ENCODE measurements at places on chromosomes 12 and 14.

DNA sequence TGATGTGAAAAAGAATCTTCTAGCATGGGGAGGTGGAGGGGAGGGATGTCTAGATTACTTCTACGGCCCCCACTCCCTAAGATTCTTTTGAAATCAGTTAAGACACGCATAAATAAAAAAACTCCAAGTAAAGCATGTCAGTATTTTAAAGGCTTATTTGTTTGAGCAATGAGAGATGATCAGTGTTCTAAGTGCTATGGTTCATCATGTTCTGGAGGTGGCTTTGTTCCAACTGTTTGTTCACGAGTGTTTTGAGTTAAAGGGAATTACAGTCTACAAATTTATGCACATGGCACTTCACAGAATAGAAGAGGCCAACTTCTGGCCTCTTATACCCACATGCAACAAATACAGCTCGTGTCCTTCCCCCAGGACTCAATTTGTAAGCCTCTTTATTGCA, 394.9 kb downstream of the RAD51B start:
- no peak for DNase-seq

GRCh38 chr12:84924981-84925380, 12.4 kb upstream of the SLC6A15 start:
- DNase-seq: no peak

DNA sequence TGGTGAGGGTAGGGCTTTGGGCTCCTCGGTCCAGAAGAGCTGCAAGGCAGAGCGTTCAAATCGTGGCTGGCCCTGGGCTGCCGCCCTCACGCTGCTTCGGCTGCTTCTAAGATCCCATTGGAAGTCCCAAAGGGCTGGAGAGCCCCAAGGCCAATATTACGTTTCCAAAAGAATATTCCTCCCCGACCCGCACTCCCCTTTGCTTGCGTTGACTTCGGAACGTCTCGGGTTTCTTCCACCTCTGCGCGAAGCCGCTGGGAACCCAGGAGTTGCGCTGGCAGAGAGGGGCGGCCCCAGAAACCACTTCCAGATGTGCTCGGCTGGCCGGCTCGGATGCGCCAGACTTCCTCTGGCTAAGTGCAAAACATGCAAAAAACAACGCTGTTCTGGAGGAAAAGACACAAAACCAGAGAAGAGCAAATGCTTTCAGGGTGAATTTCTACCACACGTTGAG, at the start of gene GLT8D2:
Gene GLT8D2, minus strand, starts transcription at position 285 of the 454 bp plus-strand sequence. CDS start 30,539 bp downstream, outside the sequence.
- no peak for DNase-seq

DNA sequence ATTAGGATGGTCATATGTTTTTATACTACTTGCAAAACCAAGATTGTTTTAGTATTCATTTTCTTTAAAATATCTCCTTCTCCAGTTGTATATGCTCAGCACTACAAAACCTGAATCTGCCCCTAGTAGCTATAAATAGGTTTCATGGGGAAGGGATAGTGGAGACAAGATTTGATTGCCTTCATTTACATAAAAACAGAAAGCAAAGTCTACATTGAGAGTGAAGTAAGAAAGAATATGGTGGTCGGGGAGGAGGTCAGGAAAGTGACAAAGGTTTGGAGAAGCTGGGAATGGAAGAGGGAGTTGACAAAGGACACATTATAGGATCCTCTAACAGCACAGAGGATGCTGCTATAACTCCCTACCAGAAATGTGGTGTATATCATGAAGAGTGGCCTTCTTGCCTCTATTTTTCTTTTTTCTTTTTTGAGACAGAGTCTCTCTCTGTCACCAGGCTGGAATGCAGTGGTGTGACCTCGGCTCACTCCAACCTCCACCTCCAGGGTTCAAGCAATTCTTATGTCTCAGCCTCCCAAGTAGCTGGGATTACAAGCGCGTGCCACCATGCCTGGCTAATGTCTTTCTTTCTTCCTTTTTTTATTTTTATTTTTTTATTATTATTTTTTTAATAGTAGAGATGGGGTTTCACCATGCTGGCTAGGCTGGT, 6.6 kb upstream of the LRP6 start:
- DNase-seq: no peak

- DNase-seq: no peak
These were observed 477.1 kb downstream of the FSCB start for GRCh38 chr14:44029933-44030332.

DNA sequence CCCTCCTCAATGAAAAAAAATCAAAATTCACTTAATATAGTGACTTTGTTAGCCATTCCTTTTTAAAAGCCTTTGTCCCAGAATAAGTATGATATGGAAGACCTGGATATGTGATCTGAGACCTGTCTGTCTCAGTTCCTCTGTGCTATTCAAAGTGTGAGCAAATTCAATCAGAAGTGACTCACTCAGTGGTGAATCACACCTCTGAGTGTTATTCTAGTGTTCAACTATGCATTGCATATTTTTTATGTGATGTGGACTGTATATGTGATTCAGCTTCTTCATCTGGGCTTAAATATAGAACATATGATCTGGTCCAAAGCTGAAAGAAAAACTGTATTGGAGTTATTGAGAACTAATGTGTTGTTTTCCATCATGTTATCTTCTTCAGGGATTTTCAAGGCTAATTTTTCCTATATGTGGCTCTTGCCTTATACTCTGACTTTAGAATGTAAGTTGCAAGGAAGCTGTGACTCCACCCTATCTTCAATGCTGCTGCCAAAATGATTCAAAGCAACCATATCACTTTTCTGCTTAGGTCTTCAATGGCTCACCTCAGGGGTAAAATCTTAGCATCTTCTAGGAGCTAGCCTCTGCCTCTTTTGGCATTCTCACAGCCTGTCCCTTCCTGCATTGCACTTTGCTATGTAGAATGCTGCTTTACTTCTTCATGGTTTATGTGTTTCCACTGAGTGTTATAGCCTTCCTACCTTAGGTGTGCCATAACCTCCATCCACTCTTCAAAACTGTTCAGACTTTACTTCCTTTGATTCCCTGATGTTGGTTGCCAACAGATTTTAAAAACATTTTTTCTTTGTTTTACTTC, 169.8 kb downstream of the OTOGL start:
- no peak for DNase-seq

All from hypothalamus (tissue), 51 donors.